ENCODE measurements at places on chromosomes 1 and 21.

DNA sequence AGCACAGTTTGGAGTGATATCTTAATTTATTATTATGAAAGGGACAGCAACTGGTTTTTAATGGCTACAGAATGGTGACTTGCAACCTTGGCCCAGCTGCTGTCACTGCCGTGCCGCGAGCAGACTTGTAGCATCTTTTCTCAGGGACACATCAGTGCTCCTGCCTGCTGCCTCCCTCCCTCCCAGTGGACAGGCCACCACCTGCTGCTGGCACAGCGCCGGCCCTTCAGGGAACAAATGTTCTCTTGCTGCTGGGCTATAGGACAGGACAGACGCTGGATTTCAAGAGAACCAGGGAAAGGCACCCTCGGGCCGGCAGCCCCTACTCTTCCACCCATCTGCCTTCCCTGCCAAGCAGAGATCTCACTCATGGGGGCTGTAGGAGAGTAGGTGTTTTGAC, 413.8 kb upstream of the NFIA start:
- DNase-seq, result no peak

- DNase-seq, result no peak
Observed at GRCh38 chr1:45493116-45493697, 2.2 kb upstream of the TESK2 start.

GRCh38 chr1:204327359-204327758, 32.4 kb downstream of the PLEKHA6 start:
- no peak for DNase-seq

GRCh38 chr1:54697896-54698295, 17.8 kb upstream of the TTC4 start:
- DNase-seq, result no peak

DNA sequence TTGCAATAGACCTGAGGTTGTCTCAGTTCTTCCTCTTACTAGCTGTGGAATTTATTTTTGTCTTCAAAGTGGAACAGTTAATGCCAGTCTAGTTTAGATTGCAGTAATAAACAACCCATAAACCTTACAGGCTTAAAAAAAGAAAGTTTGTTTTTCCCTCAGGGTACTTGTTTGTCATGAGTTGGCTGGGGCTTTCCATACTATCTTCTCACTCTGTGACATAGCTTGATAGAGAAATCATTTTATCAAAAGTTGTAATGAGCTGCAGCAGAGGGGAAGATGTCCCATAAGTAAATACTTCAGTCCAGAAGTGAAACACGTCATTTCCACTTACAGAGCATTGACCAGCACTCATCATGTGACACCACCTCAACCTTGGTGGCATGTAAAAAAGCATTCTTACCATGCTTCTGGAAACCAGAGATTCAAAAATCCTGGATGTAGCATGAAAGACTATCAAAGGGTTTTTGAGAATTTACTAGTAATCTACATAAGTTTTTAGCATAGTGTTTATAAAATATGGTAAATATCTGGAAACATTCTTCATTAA, 62.8 kb upstream of the COL11A1 start:
- DNase-seq, result no peak

- DNase-seq, result no peak
Observed at GRCh38 chr21:19510653-19511052, 1107.1 kb upstream of the TMPRSS15 start.

DNA sequence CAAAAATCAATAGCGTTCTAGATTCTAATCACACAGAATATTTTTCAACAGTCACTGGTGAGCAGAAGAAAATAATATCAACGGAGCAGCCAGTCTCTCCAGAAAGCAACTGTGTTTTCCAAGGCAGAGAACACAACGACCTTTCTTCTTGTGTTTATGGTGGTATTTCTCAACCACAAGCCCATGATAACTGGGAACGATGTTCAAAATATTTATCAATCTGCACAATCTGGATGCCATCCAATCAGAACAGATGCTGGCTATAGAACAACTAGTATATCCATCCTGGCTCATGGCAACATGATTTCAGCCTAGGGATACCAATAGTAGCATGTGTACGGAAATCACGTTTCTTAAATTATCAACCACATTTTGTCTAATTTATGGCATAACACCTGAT, 162.7 kb upstream of the RUNX1 start:
- no peak for DNase-seq

DNA sequence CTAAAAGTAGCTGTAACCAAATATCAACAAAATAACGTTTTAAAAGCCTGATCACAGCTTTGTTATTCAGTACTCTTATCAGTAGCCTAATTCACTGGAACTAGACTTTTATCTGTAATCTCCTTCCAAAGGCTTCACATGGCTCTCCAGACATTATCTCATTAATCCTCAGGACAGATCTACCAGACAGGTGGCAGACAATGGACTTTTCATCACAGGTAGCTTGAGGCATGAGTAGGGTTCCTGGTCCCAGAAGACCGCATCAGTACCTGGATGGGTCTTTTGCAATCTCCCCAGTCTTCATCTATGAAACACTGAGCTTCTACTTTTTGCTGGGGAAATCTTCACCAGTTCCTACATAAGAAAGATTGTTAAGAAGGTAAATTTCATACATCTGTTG, 132.2 kb upstream of the FOXD3 start:
- no peak for DNase-seq

DNA sequence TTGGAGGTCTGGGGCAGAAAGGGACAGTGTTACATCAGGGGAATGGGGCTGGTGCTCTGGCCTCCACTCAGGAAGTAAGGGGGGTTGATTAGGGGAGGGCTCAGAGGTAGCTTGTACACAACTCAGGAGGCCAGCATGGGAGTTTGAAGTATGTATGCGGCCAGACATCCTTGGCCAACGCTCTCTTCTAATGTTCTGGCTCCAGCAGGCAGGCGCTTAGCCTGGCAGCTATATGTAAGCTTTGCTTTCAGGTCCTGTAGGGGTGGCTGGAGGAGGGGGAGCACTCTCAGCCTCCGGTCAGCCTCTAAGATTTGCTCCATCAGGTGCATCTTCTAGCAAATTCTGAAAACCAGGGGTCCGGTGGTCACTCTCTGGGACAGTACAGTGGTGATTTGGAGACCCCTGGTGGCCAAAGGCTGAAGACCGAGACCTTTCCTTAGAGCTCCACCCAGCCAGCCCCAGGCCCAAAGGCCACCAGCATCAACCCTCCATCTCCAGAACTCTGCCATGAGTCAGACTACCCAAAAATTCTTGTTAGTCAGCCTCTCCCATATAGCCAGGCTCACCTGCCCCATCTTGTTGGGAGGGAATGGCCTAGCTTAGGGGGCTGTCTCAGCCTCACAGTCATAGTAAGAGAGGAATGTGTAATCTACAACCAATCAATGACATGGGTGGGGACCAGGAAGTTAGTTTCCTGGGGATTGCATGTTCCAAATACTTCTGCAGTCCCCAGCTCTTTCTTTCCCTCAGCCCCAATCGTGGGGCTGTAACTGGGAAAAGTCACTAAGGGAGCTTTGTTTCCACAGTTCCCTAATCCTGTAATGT, 9.7 kb upstream of the COL8A2 start:
- DNase-seq, result no peak

Measured in retinal pigment epithelial cell (primary cell).